GM23338 (cell line): ENCODE measurements at places on chromosomes 3 and 15. TPM values are rescaled to one million over a fixed set of nuclear protein-coding genes. Genes with fewer than 3 reads are reported as not detected.

DNA sequence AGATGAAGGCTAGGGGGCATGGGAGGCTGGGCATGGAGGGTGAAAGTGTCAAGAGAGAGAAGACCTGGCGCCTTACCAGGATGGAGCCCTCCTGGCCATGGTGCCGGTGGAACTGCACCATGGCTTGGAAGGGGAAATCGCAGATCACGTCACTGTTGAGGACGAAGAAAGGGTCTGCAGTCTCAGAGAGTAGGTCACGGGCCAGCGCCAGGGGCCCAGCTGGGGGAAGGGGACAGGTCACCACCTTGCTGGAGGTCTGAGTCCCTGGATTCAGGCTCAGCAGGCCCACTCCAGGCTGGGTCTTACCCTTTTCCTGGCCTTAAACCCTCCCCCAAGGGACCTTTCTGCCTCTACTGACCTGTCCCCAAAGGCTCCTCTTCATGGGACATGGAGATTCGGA lies 855 bp downstream of the GMPPB start:
- no peak for DNase-seq

- DNase-seq = peak; percentile 99
Observed at GRCh38 chr15:78437762-78438618, at the start of gene IREB2. Gene IREB2, plus strand, starts transcription at chr15:78438216. Its CDS starts 122 bp downstream, at chr15:78438338.

- no peak for DNase-seq
Observed at GRCh38 chr3:172070269-172070668, 30.9 kb downstream of the FNDC3B start.

The EPHB3 gene
- total RNA-seq = 1.0 and 2.0 TPM in 2 replicates

The NGRN gene
- 92.2 and 131 TPM in 2 replicates for total RNA-seq

- DNase-seq = no peak
Observed at GRCh38 chr15:85318732-85319076, 61.7 kb upstream of the AKAP13 start.

The RARB gene
- total RNA-seq = 0.14 and 0.39 TPM in 2 replicates

DNA sequence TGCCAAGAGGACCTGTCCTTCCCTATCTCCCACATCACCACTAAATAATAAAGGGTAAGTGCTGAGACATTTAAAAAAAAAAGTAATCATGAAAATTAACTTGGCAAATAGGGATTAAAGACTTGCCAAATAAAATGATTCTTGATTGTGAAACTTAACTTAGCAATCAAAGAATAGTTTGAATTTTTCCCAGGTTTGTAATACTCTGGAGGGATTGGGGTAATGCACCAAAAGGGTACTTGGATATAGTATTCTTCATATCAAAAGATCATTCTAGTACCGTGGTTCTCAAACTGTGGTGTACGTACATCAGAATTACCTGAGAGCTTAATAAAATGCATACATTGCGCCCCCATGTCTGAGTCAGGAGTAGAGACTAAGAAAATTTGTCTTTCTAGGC lies 28.5 kb downstream of the CALML4 start:
- DNase-seq = no peak

DNA sequence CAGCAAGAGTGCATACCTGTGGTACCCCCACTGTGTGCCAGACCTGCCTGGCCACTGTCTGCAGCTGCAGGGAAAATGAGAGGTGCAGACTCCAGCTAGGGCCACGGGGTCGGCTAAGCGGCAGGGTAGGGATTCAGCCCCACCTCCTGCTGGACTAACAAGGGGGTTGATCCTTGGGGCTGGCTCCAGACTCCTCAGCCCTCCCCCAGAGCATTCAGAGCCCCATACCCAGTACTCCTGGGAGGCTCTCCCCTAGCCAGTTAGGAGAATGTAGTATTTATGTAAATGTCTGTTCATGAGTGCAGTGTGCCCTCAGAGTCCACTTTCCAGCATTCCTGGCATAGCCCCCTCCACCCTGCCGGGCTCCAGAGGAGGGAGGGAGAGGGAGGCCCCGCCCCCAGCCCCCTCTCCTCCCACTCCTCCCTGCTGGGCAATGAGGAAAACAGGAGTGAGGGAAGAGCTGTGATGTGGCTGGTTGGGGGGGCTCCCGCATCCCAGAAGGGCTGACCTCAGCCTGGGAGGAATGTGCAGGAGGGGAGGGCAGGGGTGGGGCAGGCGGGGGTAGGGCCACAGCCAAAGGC lies 4.5 kb upstream of the SEMA3B start:
- no peak for DNase-seq

DNA sequence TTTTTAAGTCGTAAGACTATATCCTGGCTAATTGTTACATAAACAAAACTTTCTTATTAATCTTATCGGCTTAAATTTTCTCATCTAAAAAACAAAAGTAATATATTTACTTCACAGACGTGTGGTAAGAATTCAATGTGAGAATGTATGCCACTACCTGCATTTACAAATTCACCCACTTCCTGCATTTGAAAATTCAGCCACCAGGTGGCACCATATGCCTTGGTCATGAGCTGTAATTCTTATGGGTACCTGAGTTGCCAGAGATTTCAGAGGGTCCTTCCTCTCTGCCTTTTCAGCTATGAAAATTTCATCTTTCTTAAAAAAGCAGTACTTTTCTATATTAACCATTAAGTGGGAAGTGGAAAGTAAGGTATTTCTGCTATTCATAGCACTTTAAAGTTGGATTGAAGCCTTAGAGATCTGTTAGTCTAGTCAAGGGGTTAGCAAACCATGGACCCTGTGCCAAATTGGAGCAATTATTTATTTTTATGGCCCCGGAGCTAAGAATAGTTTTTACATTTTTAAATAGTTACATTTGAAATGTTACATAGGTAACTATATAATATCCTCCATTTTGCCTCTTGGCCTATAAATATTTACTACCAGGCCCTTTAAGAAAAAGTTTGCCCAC lies 127.8 kb downstream of the HCN4 start:
- DNase-seq = peak; percentile 79

The RPUSD2 gene
- 23.3 and 25.5 TPM in 2 replicates for total RNA-seq

The PROK2 gene
- total RNA-seq = 0.89 and 2.1 TPM in 2 replicates

The UCN2 gene
- total RNA-seq = 0.12 and 0.17 TPM in 2 replicates

The TLR9 gene
- total RNA-seq = not detected in 2 replicates

The WDR93 gene
- total RNA-seq = 0.14 TPM in 1 of 2 replicates, not detected in the other
